NK-92 treated with Interleukin-12 subunit alpha and Interleukin-12 subunit beta, amount 100 ng/mL, for 24 hours (cell line): ENCODE measurements at places on chromosomes 13 and 19.

DNA sequence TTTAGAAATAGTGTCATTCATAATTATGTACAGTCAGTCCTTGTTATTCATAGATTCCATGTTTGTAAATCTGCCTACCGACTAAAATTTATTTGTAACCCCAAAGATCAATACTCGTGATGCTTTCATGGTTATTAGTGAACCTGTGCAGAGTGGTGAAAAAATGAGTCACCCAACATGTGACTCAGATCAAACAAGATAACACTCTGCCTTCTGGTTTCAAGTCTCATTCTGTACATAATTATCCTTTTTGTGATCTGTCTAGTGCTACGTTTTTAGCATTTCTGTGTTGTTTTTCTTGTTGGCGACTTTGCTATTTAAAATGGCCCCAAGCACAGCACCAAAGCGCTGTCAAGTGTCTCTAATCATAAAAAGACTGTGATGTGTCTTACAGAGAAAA is 274.7 kb downstream of the SUCLA2 start:
- no peak for DNase-seq

- no peak for DNase-seq
Measured at GRCh38 chr13:107370015-107370785, 802.3 kb upstream of the ARGLU1 start.

GRCh38 chr13:109271555-109272541 is 514.5 kb downstream of the IRS2 start:
- DNase-seq = no peak

GRCh38 chr19:976476-976875 is 7.7 kb upstream of the WDR18 start:
- DNase-seq = no peak

DNA sequence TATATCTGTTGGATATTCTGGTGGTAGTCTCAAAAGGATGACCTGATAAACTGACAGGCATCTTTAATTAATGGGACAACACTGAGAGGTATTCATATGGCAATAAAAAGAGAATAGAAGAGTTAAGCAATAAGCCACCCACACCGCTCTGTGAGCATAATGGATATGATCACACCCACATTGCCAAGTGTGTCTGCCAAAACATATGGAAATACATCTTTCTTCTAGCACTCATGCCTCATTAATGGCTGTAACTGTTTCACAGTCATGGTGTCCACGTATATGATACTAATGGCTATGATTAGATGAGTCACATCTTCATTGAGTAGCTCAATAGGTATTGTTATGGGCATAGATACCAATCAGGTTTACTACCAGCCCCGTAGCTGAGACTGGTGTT is 13.1 kb downstream of the IGFL3 start:
- no peak for DNase-seq

DNA sequence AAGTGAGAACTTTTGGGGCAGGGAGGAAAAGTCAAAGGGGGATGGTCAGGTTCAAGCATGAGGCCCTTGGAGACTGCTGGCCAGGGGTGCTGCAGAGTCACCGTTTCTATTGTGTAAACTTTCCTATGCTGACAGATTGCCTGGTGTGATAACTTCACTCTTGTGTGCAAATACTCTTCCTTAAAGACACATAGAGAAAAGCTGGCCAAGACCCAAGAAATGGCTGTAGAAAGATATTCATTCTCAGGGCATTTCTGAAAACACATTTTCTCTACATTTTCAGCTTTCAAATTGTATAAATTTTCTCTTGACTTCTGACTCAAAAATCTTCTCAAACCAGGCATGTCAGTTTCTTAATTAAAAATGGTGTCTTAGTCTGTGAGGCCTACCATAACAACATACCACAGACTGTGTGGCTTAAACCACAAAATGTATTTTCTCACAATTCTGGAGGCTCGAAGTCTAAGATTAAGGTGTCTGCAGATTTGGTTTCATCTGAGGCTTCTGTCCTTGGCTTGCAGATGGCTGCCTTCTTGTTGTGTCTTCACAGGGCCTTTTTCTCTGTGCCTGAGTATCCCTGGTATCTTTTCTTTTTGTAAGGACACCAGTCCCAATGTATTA is 304.5 kb downstream of the KCNRG start:
- DNase-seq = peak; percentile 8
